Aorta (tissue), 5 donors: ENCODE measurements at places on chromosomes 16 and 17.

DNA sequence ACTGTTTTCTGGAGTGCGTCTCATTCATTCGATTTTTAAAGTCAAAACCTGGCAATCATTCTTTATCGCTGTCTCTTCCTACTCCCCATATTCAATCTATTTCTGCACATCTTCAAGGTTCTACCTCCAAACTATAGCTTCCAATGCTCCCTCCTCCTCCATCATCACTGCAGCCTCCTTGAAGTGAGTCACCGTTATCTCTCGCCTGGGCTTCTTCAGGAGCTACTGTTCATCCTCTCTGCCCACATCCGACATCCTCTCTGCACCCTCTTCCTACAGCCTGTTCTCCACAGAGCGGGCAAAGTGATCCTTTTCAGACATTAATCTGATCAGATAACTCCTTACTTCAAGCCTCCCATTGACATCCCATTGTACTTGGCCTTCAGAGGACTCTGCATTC is 144.2 kb upstream of the DNAH9 start:
- no peak for DNase-seq

DNA sequence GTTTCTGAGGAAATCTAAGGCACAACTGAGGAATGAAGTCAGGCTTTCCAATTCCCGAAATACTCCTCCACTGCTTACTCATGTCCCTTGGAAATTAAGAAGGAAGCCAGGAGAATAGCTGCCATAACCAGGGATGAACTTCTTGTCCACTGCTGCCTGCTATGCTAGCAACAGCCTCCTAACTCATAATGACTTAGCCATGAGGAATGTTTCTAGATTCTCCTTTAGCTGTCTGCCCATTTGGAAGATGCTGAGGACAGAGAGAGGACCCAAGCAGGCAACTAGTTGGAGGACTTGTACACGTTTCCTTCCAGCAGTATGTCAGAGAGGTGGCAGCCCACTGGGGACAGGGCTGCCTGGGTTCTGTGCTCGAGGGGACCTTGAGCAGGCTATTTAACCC is 939 bp upstream of the CCL2 start:
- no peak for DNase-seq

DNA sequence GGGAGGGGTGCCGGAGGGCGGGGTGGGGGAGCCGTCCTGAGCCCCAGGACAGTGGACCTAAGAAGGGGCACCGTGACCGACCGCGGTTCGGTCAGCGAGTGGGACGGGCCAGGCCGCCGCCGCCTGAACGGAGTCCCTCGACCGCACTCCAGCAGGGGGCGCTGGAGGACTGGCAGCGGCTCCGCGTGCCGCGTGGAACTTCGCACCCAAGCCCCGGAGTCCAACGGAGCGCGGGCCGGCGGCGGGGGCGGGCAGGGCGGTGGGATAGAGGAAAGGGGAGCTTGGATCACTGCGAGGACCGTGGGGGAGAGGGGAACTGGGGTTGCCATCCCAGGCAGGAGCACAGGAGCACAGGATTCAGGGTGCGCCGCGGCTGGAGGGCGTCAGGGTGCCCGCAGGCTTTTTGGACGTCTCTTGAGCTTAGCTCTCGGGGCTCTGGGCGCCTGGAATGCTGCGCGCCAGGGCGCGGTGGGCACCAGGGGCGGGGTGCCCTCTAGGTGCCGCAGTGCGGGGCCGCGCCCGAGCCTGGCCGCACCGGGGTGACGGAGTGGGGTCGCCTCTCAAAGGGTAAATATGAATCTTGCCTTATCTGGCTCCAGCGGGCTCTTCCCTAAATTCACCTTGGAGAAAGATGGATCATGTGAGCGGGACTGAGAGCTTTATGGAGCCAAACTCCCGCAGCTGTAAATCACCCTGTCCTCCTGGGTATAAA is 379 bp upstream of the OTOP2 start:
- peak; percentile 91 for DNase-seq

DNA sequence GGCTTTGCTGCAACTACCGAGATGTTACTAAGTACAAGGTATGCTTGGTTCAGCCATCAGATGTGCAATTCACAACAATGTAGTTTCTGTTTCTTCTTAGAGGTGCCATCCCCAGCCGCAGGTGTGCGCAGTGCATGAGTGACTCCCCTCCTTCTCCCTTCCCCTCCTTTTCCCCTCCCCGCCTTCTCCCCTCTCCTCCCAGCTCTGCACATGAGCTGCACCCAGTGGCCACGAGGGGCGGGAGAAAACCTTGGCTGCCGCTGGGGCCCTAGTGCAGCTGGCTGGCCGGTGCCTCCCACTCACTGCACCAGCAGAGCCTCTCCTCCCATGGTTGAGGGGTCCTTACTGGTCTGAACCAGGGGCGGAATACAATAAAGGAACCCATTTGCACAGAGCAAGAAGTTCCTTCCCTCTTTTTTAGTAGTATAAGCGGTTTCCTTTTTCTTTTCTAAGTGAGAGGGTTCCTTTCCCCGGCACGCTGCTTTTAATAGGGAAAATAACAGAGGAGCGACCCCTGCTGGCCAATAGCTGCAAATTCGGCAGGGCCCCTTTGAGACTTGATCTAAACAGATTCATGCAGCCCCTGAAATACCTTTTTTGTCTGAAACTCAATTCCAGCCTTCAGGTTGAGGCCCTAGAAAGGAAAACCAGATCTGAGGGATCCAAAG is 7.8 kb upstream of the CCL15 start:
- DNase-seq = no peak

DNA sequence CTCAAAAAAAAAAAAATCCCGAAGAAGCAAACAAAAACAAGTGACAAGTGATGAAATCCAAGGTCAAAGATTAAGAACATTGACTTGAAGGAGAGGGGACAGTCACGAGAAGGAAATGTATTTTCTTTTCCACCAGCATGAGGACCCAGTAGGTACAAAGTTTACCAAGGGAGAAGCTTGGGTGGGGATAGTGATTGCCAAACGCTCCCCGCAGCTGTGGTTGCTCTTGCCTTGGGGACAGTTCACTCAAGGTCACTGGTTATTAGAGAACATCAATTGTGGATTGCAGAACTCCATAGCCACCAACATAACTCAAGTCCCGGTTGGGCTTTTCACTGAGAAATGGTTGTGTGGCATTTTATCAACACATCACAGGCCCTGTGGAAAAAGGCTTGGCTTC is 27.0 kb downstream of the RSL1D1 start:
- DNase-seq = no peak

DNA sequence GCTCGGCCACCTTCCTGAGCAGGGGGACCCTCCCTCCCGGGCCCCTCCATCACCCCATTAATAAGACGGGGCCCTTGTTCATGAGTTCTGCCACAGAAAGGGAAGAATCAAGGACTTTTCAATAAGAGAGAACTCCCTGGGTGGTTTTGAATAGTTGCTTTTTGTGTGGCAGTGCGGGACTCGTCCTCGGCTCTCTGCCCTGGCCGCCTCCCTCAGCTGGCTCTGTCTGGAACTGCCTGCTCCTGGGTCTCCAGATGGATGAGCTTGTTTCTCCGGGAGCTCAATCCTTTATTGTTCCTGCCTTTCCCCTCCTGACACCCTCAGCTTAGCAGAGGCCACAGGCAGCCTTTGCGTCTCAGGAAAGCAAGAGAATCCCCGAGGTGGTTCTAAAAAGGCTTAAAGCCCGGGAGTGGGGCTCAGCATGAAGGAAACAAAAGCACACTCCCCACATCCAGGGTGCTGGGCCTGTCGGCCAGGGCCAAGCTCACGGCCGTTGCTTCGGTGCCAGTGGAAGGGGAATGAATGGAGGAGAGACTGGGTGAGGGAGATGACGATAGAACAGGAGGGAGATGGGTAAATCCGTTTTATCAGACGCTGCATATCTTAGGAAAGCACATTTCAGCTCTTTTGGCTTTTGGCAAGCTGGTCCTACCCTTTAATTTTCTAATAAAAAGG is 60.2 kb downstream of the RAI1 start:
- DNase-seq = no peak

DNA sequence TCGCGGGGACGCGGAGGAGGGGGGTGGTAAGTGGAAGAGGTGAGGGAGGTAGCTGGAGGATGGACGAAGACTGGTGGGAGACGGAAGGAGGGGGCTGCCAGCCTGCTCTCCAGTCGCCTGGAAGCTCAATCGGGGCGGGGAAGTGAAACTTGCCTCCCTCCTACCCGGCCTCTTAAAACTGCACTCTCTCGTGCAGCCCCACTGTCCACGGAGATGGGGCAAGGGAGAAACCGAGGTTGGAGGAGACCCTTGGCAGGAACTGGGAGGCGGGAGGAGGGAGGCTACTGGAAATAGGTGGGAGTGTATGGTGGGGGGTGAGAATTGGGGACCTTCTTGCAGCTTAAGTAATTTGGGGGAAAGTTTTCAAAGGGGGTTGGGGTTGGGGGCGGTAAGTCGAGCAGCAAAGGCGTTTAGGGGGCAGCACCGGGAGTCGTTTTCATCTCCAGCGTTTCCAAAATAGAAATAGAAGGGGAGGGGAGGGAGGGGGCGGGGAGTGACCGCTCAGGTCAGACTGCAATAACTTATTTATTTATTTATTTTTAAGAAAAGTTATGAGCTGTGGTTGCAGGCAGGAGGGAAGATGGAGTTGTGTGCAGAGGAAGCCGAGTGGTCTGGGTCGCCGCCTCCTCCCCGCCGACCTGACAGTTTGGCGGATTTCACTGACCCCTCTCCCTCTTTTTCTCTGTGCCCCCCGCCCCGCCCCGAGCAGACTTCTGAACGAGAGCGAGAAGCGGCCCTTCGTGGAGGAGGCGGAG is 1.4 kb downstream of the SOX9 start:
- DNase-seq = no peak

DNA sequence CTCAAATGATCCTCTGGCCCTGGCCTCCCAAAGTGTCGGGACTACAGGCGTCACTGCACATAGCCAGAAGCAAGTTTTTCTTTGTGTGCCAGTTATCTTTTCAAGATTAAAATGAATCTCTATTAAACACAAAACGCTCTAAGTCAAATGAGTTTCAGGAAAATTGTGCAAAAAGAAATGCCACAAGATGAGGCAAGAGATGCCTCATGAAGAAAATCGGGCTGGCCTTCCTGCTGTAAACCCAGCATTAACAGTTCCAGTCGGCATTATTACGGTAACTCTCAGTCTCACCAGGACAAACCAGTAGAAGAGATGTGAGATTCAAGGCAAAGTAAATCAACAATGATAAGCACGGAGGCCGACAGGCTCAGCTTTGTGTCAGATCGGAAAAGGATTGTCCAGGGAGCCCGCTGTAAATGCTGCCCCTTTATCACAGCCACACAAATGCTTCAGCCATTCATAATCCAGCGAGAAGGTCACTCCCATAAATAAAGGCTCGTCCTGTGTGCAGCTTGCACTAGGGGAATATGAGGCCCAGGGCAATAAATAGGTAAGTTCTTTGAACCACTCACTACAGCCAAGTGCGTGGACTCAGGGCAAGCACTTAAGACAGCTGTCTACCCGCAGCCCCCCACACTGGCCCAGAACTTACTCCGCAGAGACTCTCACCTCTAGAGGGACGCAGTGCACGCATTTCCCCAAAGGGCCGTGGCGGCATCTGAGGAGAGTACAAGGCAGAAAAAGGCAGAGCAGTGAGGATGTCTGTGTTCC is 27.2 kb downstream of the NPLOC4 start:
- no peak for DNase-seq

GRCh38 chr16:8271344-8271743 is 319.0 kb downstream of the TMEM114 start:
- DNase-seq = no peak

- peak; percentile 86 for DNase-seq
Measured at GRCh38 chr16:87384162-87384874, 742 bp upstream of the FBXO31 start.

DNA sequence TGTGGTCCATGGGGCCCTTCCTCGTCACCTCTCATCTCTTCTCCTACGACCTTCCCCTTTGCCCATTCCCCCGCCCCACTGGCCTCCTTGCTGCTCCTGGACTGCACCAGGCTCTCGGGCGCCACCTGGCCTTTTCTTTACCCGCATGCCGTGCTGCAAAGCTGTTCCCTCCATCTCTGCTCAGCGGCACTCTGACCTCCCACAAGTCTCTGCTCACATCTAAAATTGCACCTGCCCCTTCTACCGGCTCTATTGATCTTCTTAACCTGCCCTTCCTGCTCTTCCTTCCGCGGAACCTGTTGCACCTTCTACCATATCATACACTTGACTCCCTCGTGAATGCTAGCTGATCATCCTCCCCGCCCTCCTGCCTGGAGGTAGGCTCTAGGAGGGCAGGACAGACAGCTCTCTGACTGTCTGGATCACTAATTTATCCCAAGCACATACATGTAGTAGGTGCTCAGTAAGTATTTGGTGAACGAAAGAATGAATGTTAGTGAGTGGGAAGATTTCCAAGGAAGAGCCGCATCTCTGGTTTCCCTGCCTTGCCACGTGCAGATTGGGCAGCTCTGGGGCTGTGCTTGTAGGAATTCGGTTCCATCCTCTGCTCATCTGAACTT is 17.3 kb downstream of the DNAH17 start:
- no peak for DNase-seq

GRCh38 chr16:578870-579405 is 9.2 kb downstream of the PIGQ start:
- peak; percentile 85 for DNase-seq

DNA sequence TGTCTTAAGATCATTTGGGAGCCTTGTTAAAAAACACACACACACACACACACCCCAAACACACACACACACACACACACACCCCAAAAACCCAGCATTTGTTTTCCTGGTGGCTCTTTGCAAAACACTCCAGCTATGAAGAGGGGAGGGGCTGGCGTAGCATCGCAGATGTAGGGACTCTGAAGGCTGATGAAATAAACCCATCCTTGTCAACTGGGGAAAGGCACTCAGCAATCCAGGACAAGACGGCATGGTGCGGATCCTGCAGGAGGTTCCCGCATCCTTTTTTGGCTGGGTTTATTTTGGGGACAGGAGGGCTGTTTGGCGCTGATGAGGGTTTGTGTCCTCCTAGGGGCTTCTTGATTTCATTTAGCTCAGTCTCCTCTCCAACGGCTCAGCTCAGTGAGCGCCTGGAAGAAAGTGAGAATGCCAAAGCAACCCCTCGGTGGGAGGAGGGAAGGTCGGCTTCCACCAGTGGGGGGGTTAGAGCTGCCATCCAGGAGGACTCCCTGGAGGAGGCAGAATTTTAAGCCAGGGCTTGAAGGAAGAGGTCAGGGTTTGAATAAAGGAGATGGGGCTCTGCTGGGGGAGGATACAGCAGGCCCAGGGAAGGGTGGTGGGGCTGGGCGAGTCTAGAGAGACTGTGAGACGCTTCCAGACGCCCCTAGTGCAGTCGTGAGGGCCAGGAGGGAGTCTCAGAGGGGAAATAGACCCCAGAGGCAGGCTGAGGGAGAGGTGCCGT is 12.4 kb upstream of the GSE1 start:
- DNase-seq = no peak

DNA sequence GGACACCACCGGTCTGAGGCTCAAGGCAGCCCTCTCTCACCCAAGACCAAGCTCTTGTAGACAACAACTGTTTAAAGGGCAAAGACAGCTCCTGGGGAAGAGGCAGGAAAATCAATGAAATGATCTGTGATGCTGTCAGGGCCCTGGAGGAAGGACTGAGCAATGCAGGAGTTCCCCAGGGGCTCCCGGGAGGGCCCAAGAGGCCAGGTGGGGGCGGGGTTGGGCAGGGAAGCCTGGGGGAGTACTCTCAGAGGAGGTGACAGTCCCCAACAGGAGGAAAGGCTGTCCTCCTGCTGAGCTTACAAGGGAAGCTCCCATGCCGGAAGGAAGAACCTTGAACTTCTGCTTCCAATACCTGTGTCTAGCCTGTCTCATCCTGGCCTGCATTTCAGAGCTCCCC is 8.3 kb upstream of the NOS2 start:
- no peak for DNase-seq
